ENCODE measurements at places on chromosomes 13 and 19.

DNA sequence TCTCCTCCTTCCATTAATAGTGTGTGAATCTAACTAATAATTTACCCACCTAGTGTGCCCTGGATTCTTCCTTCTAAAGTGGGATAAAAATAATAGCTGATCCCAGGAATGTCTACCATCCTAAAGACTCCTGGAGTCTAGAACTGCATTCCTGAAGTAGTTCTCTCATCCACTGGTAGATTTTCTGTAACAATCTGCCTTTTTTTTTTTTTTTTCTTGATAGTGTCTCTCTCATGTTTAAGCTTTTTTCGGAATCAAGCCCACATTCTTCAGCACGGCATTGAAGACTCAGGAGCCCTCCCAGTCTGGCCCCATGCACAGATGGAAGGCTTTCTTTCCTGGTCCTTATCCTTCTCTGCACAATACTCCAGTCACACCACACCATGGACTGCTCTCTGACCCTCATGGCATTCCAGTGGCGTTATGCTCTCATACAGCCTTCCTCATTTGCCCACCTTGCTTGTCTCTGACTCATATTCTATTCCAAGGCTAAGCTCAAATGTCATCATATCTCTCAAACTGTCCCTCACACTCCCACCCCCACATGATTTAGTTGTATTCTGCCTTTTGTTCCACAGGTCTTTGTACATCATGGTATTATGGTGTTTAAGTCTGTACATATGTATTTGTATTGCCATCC lies 68.7 kb upstream of the FRY start:
- no peak for DNase-seq

DNA sequence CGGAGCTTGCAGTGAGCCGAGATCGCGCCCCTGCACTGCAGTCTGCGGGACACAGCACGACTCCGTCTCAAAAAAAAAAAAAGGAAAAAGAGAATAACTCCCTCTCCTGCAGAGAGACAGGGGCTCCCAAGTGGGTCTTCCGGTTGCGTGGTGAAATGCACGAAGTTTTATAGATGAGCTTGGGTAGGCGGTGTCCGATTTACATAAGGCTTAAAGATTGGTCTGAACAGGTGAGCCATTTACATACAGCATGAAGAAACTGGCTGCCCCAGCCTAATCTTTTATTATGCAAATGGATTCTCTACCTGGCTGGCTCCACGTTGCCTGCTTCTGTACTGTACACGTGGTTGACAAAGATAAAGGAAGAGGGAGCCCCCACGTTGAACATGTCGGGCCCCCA lies 19.5 kb downstream of the ADGRE2 start:
- no peak for DNase-seq

- DNase-seq, result no peak
Observed at GRCh38 chr13:109271555-109272541, 514.5 kb downstream of the IRS2 start.

- no peak for DNase-seq
Observed at GRCh38 chr13:32837973-32838927, 178.0 kb upstream of the KL start.

DNA sequence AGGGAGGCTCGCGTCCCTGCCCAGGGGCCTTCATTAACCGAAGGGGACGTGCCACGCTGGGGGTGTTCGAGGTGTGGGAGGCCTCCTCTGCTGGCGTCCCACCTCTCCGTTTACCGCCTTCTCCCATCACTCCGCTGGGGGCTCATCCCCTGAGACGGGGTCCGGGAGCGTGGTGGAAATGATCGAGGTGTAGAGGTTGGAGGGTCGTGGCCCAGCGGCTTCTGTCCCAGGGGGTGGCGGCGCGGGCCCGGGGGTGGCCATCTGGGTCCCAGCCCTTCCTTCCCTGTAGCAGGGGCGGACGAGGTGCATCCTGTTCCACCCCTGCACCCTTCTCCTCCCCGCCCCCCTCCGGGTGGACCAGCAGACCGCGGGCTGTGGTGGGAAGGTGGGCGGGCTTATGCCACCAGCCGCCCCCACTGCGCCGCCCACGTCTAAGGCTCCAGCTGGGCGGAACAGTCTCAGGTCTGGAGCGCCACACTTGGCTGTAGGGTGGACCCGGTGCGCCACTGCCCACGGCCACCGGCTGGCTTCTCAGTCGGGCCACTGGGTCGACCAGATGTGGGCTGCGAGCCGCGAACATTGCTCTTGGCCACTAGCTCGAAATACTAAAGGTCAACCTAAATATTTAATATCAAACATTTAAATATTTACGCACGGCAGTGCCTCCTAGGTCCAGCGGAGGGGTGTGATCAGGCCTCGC lies 69.5 kb downstream of the ZNF723 start:
- no peak for DNase-seq

Data from GDM1 (cell line).